ENCODE measurements at places on chromosomes 2 and 18.

- DNase-seq = no peak
Measured at GRCh38 chr18:69518989-69519388, 118.3 kb downstream of the DOK6 start.

DNA sequence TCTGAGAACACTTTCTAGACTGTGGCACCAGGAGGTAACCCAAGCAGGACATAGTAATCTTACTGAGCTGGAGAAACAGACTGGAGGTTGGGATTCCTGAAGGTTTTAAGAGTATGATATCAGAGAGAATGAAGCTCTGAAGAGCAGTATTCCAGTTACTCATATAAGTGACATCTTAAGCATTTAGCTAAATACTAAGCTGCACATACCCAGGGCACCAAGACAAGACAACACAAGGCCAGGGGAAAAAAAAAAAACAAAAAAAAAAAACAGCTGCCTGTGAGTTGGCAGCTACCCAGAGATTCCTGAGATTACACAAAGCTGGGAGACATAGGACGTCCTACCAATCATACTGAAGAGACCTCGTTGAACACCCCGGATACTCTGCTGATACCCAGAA, 175.8 kb downstream of the SRBD1 start:
- no peak for DNase-seq

DNA sequence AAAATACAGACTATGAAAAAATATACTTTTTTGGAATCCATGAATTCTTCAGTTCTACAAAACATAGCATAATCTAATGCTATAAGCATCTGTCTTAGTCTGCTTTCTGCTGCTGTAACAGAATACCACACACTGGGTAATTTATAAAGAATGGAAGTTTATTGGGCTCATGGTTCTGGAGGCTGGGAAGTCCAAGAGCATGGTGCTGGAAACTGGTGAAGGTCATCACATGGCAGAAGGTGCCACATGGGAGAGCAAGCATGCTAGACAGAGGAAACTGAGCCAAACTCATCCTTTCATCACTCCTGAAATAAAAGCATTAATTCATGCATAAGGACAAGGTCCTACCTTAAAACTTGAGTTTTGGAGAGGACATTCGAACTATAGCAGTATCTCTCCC, 26.6 kb upstream of the NOSTRIN start:
- no peak for DNase-seq

DNA sequence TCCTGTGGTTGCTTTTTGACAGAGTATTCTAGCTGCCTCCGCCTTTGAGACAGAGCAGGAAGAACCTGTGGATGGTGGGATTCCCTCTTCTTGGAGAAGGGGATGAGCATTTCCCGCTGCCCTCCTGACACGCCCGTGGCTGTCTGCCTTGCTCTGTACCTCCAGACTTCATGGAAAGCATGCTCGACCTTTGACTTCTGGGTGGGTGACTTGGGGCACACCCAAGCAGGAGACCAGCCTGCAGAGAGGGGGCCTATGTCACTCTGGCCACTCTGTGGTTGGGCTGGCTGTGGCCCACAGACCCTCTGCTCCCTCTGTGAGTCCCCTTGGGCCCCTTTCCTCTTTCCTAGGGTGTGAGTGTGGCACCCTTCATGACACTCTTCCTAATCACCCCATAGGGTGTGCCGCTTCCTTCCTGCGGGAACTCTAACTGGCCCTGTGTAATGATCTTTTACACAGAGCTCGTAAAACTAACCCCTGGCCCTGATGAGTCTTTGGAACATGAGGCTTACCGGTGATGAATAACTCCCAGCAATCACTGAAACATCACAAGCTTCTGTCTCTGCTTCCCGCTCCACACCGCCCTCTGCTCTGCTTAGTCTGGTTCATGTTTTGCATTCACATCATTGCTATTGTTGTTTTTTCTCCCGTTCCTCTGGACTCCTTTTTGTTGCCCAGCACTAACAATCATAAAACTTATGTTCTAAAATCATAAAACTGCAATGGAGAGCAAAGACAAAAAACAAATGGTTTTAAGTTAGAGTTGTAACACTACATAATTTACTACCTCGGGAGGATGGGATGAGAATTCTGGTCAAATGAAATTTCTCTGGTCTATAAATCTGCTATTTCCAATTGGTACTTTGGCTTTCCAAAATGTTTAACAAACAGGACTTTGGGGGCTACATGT, 101.1 kb downstream of the SH3YL1 start:
- no peak for DNase-seq

DNA sequence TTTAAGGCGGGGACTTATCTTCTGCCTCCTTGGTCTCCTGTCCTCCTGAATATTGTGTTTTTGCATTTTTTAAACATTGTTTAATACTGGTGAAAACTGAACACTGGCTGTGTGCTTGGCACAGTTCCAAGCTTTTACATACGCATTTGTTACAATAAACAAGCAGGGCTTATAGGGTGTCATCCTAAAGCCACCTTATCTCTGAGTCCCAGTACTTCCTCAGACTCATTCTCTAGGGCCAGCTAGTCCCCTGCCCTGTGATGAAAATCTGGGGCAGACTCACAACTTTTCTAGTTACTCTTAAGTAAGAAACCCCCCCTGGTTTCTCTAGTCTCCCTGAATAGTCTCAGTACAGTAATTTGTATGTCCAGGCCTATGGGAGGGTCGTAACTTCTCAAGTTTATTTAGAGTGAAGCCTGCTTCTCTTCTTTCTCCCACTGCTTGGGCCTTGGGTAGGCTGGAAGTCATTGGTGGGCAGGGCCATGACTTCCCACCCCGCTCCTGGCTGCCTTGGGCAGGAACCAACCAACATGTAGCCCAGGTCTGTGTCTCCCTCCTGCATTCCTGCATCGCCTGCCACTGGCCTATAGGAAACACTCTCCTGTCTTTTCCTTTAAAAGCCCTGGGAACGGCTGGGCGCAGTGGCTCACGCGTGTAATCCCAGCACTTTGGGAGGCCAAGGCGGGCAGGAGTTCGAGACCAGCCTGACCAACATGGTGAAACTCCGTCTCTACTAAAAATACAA, 7.7 kb upstream of the KCNE4 start:
- no peak for DNase-seq

- DNase-seq = no peak
Measured at GRCh38 chr2:59342166-59342565, 1101.0 kb upstream of the FANCL start.

- DNase-seq = no peak
Measured at GRCh38 chr2:75503048-75503607, 57.6 kb downstream of the EVA1A start.

DNA sequence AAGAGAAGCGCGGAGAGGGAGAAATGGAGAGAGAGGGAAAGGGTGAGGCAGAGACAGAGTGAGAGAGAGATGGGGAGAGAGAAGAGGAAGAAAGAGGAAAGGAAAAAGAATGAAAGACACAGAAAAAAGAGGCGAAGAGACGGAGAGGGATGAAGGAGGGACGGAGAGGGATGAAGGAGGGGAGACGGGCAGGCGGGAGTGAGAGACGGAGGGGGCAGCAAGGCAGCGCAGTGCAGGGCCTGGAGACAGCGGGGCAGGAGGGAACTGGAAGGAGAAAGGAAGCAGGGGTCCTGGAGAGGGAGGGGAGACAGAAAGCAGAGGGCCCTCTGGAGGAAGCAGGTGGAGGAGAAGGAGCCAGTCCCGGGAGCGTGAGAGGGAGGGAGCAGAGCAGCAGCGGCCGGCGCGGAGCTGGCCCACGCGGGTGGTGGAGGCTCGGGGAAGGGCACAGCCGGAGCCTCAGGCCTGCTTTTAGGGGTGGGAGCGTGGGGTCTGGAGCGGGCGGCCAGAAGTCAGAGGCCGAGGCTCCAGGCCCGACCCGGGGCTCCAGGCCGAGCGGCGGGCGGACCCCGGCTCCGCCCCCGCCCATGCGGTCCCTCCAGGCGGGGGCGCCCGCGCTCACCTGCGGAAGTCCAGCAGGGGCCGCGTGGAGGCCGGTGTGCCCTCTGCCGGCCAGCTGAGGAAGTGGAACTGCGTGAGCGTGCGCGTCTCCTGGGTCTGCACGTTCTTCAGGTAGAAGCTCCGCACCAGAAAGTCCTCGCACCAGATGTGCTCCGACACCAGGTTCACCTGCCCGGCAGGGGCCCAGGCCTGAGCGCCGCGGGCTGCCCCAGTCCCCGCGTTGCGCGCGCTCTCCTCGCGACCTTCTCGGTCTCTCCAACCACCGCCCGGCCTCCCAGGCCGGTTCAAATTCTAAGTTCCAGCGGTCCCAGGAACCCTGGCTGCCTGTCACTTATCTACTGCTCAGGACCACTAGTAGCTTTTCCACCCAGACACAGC, 14.5 kb downstream of the PTPRN start:
- DNase-seq = peak; percentile 96

DNA sequence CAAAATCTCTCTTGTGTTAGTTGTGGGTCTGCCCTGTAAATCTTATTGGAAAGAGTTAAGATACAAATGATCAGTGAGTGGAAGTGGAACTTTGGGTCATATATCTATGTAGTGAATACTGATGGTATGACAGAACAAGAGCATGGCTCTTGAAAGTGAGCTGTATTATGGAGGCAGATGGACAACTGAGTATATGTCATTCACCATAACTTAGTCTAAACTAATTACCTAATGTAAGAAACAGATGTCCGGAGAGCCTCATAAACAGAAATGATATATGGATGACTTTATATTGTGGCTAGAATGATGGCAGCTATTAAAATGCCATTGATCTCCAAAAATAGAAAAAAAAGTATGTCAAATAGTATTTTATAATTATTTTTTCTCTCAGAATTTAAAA, 72.4 kb downstream of the FASTKD2 start:
- no peak for DNase-seq

- no peak for DNase-seq
Measured at GRCh38 chr2:217562871-217563480, 439.8 kb downstream of the TNS1 start.

DNA sequence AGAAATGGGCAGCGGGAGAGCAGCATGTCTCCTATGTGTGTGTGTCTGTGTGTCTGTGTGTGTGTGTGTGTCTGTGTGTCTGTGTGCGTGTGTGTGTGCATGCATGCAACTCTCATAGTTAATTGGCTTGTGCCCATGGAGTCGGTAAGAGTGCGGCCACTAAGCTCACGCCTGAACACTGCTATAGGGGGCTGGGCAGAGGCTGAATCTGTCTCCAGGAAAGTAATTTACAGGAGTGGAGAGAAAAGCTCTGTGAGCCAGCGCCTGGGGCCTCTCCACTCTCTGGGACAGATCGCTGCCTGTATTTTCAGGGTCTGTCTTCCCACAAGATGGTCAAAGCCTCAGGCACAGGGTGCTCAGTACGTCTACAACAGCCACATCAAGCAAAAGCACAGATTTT, 553.4 kb downstream of the TNS1 start:
- no peak for DNase-seq

- no peak for DNase-seq
Measured at GRCh38 chr18:12296457-12296856, 11.6 kb upstream of the TUBB6 start.

GRCh38 chr2:212609479-212609878, 70.9 kb upstream of the ERBB4 start:
- no peak for DNase-seq

GRCh38 chr2:73156539-73157124, 43.9 kb upstream of the RAB11FIP5 start:
- DNase-seq = no peak

GRCh38 chr2:189498205-189498604, 56.9 kb downstream of the WDR75 start:
- DNase-seq = no peak

DNA sequence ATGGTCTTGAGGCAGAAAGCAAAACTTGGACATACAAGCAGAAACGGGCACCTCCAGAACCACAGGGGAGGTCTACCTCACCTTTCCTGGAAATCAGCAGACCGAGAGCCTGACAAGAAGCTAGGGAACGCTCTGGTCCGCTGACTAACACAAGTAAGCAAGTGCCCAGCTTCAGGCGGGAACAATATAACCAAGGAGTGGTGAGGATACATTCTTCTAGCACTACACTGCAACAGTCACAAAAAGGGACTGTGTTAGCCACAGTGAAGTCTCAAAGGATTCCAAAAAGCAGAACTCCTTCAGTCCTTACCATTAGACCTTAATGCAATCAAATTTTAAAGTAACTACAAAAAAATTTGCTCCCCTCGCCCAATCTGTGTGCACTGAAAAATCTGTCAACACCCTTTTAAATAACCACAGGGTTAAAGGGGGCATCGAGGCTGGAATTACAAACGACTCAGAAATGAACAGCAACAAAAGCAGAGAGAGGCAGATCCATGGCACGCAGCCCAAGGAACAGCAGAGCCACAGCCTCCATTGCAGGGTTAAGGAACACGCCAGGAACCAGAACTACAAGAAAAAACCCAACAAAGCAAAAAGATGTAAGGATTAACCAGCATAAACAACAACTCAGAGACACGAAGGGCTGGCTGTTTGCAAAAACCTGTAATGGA, 7.1 kb downstream of the THAP4 start:
- no peak for DNase-seq

GRCh38 chr2:24411488-24412151, 51.3 kb upstream of the ITSN2 start:
- no peak for DNase-seq

GRCh38 chr2:230843132-230843531, 21.6 kb upstream of the ITM2C start:
- DNase-seq = no peak

DNA sequence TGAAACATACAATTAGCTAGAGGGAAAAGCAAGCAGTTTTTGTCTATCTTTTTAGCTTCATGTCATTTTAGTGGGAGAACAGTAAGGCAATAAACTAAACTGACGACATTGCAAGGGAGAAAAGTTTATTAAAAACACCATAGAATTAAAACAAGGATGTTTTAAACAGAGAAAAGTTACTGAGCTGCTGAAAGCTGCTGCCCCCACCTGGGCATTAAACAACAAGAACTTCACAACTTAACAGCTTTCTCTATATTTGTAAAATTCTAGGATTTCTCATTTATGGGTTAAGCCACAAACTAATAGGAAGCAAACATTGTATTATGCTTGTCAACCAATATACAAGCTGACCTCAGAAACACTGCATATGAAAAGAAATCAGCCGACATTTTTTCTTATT, 289.2 kb downstream of the ERBB4 start:
- no peak for DNase-seq

- no peak for DNase-seq
Measured at GRCh38 chr2:32559136-32559535, 68.7 kb upstream of the TTC27 start.

DNA sequence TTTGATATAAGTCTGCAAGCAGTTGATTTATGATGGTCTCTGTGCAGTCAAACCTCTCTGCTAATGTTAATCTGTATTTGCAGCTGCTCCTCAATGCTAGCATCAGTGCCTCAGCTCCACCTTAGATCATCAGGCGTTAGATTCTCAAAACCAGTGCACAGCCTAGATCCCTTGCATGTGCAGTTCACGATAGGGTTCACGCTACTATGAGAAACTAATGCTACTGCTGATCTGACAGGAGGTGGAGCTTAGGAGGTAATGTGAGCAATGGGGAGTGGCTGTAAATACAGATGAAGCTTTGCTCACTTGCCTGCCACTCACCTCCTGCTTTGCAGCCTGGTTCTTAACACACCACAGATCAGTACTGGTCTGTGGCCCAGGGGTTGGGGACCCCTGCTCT, 18.4 kb downstream of the RBKS start:
- no peak for DNase-seq

DNA sequence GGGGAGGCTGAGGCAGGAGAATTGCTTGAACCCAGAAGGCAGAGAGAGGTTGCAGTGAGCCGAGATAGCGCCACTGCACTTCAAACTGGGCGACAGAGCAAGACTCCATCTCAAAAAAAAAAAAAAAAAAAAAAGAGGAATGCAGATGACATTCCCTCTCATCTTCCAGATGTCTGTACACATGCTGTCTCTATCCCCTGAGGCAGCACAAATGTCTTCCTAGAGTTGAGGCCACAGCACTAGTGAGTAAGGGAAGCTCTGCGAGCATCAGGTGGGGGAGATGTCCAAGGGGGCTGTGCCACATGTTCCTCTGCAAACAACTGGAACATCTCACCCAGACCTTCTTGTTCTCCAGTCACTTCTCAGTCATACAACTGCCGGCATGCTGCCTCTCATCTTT, 35.6 kb upstream of the LRRC30 start:
- no peak for DNase-seq
